ENCODE measurements at places on chromosomes 6 and 20.

GRCh38 chr20:59392736-59393135 is 92.3 kb downstream of the EDN3 start:
- no peak for DNase-seq

DNA sequence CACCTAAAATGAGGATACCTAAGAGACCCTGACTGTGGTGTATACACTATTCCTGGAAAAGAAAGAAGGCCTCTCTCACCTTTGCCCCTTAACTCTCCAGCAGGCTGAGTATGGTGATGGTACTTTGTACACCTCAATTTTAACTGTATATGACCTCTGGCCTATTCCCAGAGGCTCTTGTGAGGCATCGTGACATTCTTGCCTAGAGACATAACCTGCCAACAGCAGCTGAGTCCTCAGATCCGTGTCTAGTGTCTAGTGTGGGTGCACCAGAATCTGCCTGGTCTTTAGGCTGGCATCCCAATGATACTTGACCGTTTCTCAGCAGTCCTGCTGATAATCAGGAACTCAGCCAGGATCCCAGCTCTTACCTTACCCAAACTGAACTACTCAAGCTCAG is 20.0 kb downstream of the TP53INP2 start:
- DNase-seq: no peak

DNA sequence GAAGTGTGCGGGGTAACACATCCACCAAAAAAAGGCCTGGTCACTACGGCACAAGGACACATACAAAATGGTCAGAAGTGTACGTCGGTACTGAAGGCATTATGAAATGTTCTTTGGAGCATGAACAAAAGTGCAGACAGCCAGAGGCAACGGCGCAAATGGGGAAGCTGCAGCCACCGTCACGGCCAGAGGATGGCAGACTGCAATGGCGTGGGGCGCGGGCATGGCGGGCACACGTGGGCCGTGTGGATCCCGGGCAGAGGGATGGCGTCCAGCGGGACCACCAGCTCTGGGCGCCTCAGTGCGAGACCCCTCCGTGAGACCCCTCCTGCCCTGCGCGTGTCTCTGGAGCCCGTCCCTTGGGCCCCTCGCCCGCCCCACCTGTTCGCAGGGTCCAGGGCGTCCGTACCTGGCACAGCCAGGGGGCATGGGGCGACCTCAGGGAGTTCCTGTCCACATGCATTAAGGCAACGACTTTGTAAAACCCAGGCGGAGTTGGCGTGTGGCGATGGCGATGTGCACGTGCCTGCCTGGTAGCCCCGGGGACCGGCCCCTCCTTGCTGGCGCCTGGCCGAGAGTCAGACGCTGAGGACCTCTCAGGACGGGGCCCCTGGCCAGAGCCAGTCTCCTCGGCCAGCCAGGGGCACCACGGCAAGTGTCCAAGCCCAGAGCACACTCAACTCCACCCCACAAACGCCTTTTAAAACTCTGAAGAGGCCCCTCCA is 39.5 kb upstream of the CHRNA4 start:
- no peak for DNase-seq

- DNase-seq: no peak
These were observed 2.5 kb upstream of the HSPA12B start for GRCh38 chr20:3729811-3730540.

DNA sequence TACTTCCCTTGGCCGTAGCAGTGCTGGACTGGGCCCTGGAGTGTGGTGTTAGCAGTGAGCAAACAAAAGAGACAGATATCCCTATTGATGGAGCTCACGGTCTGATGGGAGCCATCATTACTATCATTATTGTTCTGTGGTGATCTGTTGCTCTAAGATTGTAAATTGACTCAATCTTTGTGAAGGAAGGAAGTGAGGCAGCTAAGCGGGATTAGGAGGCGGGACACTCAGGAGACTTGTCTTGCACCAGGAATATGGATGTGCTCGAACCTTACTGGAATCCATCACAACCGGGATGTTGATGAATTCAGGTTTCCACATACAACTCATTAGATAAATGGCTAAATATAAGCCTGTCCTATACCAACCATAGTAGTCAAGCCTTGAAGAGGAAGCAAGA is 25.5 kb upstream of the FAM50B start:
- no peak for DNase-seq

GRCh38 chr6:85354761-85355618 is 94.9 kb upstream of the NT5E start:
- DNase-seq: peak; percentile 76

DNA sequence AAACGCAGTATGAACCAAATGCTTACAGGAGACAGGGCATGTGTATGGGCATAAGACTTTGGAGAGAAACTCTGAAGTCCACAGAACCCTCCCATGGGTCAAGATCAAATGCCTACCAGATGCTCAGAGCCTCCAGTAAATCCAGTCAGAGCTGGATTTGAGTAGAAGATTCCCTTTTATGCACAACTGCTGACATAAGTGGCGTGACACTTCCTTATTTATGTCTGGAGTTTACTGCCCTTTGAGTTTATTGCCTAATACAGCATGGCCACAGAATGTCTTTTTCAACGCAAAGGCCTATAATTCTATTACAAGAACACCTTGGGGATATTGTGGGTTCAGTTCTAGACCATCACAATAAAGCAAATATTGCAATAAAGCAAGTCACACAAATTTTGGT is 220.0 kb upstream of the FOXQ1 start:
- DNase-seq: no peak

- no peak for DNase-seq
These were observed 302.0 kb upstream of the PLCB4 start for GRCh38 chr20:8766868-8767390.

DNA sequence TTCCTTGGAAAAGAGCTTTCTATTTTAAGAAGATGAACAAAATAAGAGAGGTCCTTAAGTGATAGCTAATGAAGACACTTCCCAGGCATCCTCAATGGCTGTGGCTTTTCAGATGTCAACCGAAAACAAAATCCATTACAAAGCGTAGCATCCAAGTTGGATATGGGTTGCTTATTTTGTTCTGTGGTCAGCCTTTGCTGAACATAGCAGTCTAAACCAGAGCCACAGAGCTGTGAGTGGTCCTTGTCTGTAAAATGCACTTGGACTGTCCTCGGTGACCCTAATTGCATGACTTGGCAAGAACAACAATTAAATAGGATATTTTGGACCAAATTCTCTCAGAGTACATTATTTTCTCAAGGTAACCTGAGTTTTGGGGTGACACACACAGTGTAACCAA is 10.4 kb upstream of the BFSP1 start:
- DNase-seq: no peak

DNA sequence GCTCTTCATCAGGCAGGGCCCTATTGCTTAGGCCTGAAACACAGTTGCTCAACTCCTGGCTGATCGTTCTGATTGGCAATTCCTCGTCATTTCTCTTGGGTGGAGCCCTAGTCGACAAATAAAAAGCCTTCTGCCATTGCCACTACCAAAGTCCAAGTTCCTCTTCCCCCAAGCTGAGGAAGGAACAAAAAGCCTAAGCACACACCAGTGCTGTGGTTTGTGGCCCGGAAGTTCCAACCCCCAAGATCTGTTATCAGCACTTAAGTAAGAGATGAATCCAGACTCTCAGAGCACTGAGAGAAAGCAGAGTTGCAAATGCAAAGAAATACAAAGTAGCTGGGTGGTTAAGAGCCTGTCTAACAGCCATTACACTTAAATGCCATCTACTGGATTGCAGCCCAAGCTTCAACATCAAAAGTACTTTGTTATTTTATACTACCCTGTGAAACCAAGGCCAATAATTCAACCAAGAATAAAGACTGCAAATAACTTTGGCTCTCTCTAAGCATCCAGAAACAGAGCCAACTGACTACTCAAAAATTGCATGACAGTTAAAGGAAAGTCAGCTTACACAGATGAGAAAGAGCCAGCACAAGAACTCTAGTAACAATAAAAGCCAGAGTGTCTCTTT is 1024.0 kb downstream of the GRIK2 start:
- no peak for DNase-seq

DNA sequence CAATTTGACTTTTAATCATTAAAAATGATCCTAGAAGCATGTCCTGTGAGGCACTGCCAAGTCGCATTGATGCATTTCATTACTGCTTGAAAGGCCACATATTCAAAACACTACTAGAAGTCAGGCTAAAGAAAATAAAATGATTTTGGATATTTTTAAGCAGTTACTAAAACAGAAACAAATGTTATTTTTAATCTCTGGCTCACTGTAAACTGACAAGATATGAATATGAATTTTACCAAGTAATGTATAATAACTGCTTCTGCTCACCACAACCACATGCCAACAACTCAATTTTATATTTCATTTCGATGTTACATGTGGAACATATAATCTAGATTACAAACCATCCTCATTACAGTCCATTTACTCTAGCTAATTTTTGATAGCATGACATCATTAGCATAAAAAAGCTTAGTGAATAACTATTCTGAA is 90.6 kb downstream of the ATXN1 start:
- DNase-seq: no peak

DNA sequence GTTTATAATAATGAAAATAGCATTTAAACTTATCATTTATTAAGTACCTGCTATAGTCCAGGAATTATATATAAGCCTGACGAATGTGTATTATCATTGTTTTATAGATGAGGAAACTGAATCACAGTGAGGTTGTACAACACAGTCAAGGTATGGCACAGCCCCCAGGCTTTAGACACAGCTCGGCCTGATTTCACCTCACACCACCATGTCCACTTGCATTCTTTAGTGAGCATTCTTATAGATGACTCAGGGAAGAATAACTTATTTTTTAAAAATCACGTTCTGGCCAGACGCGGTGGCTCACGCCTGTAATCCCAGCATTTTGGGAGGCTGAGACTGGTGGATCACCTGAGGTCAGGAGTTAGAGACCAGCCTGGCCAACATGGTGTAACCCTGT is 289.0 kb downstream of the SYNE1 start:
- no peak for DNase-seq

DNA sequence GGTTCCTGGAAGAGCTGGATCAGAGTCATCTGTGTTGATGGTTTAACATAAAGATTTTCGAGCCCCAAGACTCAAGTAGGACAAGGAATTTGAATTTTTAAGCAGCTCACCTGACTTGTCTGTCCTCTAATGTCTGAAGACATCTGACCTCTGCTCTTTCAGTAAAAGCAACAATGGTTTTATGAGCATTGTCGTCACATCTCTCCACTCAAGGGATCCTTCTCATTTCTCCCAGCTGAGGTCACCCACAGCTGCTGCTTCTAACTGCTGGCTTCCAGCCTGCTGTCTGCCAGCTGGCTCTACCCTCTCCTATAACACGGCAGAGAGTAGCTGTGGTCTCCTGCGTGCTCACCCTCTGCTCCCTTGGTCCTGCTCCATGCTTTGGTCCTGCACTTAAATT is 24.7 kb upstream of the HDAC2 start:
- peak; percentile 91 for DNase-seq

All from PC-3 (cell line).